ENCODE measurements at places on chromosomes 6 and 20. TPM values are rescaled to one million over a fixed set of nuclear protein-coding genes. Genes with fewer than 3 reads are reported as not detected.
A peak's percentile ranks its signal among the peaks of the same experiment; 100 is the strongest.

- DNase-seq, result no peak
Observed at GRCh38 chr6:151385177-151385576, 6.2 kb downstream of the ZBTB2 start.

GRCh38 chr20:1622450-1622849 lies 2.6 kb upstream of the SIRPB1 start:
- no peak for DNase-seq

- no peak for DNase-seq
Observed at GRCh38 chr6:155154158-155154830, 109.5 kb upstream of the CLDN20 start.

DNA sequence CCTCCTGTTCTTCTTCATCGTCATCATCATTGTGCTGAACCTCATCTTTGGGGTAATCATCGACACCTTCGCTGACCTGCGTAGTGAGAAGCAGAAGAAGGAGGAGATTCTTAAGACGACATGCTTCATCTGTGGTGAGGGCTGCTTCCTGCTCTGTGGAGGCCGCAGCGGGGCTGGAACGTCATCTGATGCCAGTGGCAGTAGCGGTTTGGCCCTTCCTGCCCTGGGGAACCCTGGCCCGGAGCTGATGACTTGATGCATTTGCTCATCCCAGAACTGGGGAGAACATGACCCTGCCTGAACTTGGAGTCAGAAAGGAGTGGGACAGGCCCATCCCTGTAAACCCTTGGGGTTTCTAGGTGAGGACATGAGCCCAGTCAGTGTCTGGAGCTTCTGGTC lies 18.7 kb downstream of the UQCC2 start:
- DNase-seq, result no peak

GRCh38 chr20:49570828-49571552 lies 3.1 kb upstream of the PTGIS start:
- DNase-seq, result no peak

DNA sequence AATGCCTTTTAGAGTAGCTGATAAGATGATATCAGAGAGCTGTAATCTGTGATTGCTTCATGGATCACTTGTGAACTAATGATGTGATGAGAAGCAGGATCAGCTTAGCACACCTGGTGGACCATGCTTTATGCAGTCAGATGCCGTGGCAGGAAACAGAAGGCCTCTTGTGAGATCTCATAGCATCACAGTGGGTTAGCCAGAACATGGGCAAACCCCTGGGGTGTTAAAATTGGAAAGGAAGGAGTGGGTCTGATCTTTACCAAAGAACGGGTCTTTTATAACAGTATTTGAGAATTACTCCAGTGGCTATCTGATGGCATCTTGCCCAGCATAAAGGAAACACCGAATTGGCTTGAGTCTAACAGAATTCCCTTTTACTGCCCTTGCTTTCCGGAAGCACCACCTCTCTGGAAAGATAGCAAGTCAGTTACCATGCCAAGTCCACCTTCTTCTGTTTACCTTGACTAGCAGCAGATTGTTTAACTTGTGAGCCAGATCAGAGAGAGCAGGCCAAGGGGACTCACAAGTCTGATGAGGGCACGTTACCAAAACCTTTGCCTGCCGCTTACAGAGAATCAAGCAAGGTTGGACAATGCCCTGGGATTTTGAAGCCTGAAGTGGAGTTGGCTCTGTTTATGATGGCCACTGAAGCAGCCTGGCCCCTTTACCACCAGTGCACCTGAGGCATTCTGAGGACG lies 20.9 kb upstream of the SRF start:
- no peak for DNase-seq

DNA sequence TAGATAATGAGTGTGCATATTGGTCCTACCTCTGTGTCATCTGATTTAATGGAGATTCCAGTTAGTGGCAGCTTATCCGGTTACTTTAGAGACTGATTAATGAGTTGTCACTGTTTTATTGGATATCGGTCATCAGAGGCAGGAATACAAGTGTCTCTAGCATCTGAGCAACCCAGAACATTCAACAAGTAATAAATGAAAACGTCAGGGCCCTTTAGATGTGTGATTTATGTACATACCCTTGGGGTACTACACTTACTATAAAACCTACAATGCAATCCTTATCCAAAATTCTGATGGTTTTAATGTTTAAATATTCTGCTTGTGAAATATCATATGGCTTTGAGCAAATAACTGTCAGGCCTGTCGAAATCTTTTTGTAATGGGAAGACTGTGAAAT lies 1117.9 kb upstream of the FLRT3 start:
- no peak for DNase-seq

DNA sequence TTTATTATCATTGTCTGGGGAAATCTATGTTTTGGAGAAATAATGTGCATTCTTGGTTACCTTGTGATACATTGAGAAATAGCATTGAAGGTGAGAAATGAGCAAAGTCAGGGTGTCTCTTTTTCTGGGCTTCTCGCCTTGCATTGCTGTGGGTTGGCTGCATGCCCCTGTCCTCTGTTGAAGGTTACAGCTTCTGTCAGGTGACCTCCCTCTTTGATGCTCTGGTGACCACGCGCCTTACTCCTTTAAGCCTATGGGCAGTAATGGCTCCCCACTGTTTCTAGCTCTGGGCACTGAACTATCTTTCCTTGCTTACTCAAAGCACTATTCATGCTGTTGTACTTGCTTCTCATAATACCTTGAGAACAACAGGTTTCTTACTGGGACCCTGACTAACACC lies 14.6 kb downstream of the ADGRB3 start:
- DNase-seq, result no peak

DNA sequence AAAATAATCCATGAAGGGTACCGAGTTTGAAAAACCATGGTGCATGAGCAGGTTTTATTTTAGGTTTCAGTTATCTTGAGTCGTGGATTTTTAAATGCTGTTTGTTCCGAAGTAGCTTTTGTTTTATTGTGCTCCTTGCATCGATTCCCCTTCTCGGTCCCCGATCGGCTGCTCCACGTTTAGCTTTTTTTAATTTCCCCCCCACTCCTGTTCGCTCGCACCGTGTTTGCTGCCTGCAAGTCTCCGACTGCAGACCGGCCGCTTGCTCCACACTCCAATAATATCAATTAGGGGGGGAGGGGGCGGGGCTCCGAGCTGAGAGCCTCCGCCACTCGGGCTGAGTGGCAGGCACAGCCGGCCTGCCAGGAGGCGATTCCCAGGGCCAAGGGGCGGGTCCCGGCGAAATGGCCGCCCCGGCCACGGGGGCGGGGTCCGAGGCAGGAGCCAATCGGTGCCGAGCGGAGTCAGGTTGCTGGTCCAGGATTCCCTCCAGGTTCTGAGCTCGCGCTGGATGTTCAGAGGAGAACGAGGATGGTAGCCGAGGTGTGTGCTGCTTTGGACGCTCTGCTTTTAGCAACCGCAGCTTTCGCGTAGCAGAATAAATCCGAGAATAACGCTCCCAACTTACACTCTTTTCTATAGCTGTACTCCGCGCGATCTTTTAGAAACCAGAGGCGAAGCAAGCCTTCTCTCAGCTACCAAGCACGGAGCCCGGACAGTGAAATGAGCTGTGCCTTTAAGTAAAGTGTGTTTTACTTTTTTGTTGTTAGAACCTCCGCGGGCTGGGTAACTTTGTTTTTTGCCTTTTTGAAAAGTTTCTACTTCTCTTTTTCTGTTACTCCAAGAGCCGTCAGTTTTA lies at the start of gene EPHA7:
Gene EPHA7, minus strand, starts transcription at position 256 of the 859 bp plus-strand sequence. Its CDS starts 218 bp downstream, at position 38.
- peak; percentile 99 for DNase-seq

GRCh38 chr6:78605909-78606446 lies 261.4 kb upstream of the IRAK1BP1 start:
- DNase-seq, result no peak

GRCh38 chr6:162488444-162488843 lies 239.1 kb downstream of the PRKN start:
- DNase-seq, result no peak

- DNase-seq, result no peak
Observed at GRCh38 chr6:136958168-136958567, 36.1 kb downstream of the SLC35D3 start.

GRCh38 chr6:32151863-32152768 lies at the start of gene PRRT1:
TSS of gene PRRT1 (minus strand) at chr6:32151939. CDS start at chr6:32151827, 112 bp downstream.
- DNase-seq, result no peak

GRCh38 chr20:64283646-64284045 lies 28.1 kb downstream of the PCMTD2 start:
- no peak for DNase-seq

GRCh38 chr6:192313-192664 lies 100.0 kb upstream of the DUSP22 start:
- DNase-seq, result no peak

GRCh38 chr20:5074232-5074674 lies 45.5 kb downstream of the PCNA start:
- DNase-seq, result no peak

- no peak for DNase-seq
Observed at GRCh38 chr20:57425150-57426013, 34.2 kb downstream of the RBM38 start.

GRCh38 chr6:32785781-32786533 lies 22.6 kb upstream of the HLA-DQB2 start:
- DNase-seq, result no peak

DNA sequence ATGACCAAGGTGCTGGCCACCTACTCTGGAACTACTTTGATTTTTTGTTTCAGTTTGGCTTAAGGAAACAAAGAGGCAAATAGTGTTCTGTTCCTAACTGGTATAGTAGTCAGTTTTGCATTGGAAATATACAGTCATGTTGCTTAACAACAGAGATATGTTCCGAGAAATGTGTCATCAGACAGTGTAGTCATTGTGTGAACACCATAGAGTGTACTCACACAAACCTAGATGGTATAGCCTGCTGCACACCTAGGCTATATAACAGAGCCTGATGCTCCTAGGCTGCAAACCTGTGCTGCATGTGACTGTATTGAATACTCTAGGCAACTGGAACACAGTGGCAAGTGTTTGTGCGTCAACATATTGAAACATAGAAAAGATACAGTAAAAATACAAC lies 80.4 kb downstream of the ARID1B start:
- DNase-seq, result no peak

DNA sequence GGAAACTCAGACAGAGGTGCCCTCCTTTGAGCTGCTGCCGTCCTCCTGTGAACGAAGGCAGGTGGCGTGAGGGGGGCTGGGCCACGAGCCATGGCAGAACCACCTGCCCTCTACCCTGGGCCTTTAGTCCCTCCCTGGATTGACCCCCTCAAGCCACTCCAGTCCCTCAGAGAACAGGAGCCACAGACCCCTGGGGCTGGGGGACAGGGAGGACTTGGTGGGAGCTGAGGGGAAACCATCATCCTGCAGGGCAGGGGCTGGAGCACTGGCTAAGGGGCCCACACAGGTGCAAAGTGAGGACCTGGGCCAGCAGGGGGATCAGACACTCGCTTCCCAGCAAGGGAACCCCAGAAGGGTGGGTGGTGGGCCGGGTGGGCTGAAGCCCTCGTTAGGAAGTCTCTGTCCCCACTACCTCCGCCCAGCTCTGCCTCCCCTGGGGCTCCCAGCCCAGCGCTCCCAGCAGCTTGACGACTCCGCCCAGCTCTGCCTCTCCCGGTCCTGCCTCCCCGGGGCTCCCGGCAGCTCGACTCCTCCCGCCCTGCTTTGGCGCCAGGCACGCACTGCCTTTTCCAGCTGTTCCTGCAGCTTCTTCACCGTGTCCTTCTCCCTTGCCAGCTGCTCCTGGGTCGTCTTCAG lies 44.4 kb downstream of the DSTN start:
- peak; percentile 69 for DNase-seq

GRCh38 chr6:137893181-137893580 lies 26.1 kb downstream of the TNFAIP3 start:
- no peak for DNase-seq

- DNase-seq, result no peak
Observed at GRCh38 chr20:60073086-60073485, 114.9 kb downstream of the CDH26 start.

DNA sequence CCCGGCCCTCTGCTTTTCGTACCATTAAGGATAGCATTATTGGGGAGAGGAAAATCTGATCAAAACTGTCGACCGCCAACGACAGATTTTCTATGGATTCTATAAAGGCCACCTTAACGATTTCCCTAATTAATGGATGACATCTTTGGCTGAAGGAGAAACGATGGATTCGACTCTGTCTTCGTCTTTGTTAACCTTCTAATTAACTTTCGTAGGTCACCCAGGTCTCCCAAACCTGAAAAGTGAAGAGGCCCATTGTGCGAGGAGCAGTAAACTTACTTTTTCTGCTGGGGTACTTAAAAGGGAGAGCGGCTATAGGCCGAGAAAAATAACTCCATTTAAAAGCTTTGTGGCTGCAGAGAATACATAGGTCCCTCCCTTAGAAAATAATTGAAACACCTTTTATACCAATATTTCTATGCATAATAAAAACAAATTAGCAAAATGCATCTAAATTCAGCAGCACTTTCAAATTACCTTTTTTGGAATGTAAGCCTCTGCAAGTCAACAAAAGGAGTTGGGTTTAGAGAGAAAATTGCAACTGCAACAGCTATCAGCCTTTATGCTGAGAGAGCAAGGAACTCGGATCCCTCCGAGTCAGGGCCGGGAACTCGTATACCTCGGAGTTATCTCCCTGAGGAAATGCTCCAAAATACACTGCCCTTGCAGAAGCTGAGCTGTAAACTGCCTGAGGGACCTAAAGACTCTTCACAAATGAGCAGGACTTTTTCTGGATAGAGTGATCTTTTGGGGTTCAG lies 31.4 kb upstream of the NR2E1 start:
- DNase-seq, result no peak

- DNase-seq, result no peak
Observed at GRCh38 chr20:38290829-38291814, 12.8 kb upstream of the BPI start.

Gene ZFP64
- total RNA-seq, result 22.0 TPM

Gene SLC26A8
- not detected for total RNA-seq

Gene TUBB2B
- 37.8 TPM for total RNA-seq

Gene PGM3
- total RNA-seq, result 72.7 TPM

Gene HRH3
- 0.24 TPM for total RNA-seq

Gene MYB
- total RNA-seq, result 4.7 TPM

Gene EPB41L1
- total RNA-seq, result 68.1 TPM

All from type B pancreatic cell (in vitro differentiated cells).